ENCODE measurements at places on chromosomes 3 and 15.
A peak's percentile ranks its signal among the peaks of the same experiment; 100 is the strongest.

DNA sequence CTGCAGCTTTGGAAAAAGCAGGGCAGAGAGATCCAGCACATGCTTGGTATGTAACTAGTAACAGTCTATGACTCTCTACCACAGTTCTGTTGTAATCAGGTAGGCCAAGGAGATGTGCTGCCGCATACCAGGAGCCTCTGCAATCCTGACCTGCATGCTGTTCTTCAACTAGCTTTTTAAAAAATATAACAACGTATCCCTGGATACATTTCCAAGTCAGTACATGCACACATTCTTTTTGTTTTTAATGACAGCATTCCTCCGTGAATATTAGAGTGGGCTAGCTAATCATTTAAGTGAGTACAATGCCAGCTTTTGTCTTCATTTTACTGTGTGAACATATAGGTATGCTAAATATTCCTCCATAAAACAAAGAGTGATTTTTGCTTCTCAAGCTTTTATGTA is 437.8 kb downstream of the RBMS3 start:
- no peak for DNase-seq

- DNase-seq = no peak
Measured at GRCh38 chr3:142318331-142318730, 92.9 kb upstream of the GK5 start.

GRCh38 chr15:89847101-89847500 is 32.4 kb upstream of the ANPEP start:
- no peak for DNase-seq

- no peak for DNase-seq
Measured at GRCh38 chr3:72303926-72304325, 519.0 kb upstream of the PROK2 start.

DNA sequence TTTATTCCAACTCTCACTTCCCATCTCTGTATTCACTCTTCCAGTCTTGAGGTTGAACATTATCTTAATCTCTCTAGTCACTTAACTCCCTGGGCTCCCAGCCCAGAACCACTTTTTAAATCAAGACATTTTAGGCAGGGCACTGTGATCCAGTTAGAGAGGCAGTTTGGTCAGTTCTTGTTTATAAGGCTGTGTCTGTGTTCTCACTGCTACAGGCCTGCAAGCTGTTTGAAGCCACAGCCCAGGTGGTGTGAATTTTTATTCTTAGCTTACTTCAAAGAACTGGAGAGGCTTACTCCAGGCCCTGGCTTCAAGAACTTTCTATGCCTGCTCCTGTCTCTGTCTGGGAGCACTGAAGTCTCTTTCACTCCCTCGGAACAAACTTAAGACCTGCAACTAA is 906.1 kb downstream of the CADM2 start:
- DNase-seq = no peak

DNA sequence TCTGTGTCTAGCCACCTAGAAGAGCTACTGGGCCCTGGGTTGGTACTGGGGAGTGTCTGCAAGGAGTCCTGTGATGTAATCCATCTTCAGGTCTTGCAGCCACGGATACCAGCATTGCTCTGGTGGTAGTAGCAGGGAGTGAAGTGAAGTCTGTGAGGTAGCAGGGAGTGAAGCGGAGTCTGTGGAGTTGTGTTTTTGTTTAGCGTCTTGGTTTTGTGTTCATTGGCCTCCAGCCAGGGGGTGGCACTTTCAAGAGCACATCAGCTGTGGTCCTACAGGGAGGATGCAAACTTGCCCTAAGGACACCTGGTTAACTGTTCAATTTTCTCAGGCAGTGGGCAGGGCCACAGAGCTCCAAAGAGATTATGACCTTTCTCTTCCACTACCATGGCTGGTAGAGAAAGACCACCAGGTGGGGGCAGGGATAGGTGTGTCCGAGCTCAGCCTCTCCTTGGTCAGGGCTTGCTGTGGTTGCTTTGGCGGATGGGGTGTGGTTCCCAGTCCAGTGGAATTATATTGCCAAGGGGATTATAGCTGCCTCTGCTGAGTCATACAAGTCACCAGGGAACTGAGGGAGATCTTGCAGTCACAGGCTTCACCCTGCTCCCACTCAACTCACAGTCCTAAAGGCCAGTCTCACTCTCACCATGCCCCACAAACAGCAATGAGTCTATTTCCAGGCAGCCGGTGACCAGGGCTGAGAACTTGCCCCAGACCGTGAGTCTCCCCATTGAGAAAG is 424.7 kb downstream of the ZBBX start:
- DNase-seq = no peak

- DNase-seq = no peak
Measured at GRCh38 chr3:50166620-50167019, 11.5 kb downstream of the SEMA3F start.

- DNase-seq = no peak
Measured at GRCh38 chr15:28289694-28290463, 32.1 kb downstream of the HERC2 start.

- DNase-seq = peak; percentile 29
Measured at GRCh38 chr3:112774293-112774926, 72.3 kb downstream of the CD200R1L start.

DNA sequence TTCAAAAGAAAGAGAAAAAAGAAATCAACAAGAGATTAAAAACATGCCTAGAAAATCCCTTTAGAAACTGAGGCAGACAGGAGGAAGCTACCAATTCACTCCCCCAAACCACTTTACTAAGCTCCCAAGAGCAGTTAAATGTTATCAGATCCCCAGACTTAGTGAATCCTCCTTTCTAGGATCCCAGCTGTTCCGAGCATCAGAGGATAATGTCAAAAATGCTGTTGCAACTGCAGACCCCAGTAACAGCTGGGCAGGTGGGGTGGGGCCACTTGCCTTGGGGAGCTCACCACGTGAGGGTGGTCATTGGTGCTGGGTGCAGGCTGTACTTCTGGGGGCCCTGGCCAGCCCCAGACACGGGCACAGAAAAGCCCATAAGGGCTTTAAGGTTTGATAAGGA is 9.1 kb downstream of the POMGNT2 start:
- DNase-seq = no peak

DNA sequence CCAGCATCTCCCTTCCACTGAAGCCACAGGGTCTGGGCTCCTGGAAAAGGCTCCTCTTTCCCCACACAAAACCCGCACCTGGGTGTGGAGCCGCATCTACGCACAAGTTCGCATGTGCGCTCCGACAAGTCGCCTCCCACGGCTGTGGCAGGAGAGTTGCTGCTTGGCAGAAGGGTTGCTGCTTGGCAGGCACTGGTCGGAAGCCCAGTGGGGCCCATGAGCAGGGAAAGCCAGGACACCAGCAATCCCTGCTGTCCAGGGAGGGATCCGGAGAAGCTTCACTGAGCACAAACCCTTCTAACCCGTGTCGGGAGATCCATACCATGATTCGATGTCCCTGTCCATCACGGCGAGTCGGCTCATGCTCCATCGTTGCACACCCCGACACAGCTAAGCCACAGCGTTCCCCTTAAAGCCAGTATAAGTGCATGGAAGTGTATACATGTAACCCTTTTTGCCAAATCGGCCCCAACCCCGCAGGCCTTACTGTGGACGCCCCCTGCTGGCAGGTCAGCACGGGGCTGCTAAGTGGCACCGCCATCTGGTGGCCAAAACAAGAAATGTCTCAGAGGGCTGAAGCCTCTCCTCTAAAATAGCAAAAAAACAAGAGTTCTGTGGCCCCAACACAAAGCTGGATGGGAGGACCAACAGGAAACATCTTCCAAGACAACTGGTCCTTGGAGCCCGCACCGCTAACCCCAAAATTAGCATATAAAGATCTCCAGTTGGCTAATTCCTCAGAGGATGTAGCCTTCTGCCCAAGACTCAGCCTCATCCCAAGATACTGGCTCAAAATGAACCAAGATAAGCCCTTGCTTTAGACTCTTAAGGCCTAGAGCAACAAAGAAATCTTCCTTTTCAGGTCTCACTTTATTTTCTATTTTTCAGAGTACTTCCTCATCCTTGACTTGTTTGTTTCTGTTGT is 8.3 kb downstream of the ANKRD63 start:
- DNase-seq = peak; percentile 58

Measured in AG04450 (cell line).